ENCODE measurements at places on chromosomes 16 and 17.
A peak's percentile ranks its signal among the peaks of the same experiment; 100 is the strongest.

- no peak for DNase-seq
Observed at GRCh38 chr17:35892091-35893035, 12.2 kb upstream of the CCL5 start.

DNA sequence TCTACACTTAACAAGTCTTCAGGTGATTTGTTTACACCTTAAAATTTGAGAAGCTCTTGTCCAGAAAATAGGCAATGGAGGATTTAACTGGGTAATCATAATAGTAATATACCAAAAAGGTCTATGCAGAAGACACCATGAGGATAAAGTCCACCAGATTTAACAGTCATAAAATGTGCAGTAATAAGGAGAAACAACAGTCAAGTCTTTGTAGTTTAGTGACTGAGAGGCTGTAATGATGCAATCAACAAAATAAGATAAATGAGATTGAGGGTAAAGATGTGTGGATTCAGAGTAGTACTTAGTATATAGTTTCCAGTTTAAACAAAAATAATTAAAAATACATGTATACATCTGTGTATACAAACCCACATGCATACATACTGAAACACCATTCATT, 91.2 kb downstream of the STXBP4 start:
- no peak for DNase-seq

GRCh38 chr17:8835106-8835505, 32.4 kb downstream of the PIK3R6 start:
- no peak for DNase-seq

- peak; percentile 43 for DNase-seq
Observed at GRCh38 chr17:56653877-56654276, 60.4 kb downstream of the NOG start.

- no peak for DNase-seq
Observed at GRCh38 chr17:69170377-69170776, 28.7 kb upstream of the ABCA6 start.

Data from H54 (cell line).